Fibroblast of skin of back (primary cell): ENCODE measurements at places on chromosomes 4 and X.

GRCh38 chrX:3371163-3371562 is 24.7 kb upstream of the MXRA5 start:
- no peak for DNase-seq

DNA sequence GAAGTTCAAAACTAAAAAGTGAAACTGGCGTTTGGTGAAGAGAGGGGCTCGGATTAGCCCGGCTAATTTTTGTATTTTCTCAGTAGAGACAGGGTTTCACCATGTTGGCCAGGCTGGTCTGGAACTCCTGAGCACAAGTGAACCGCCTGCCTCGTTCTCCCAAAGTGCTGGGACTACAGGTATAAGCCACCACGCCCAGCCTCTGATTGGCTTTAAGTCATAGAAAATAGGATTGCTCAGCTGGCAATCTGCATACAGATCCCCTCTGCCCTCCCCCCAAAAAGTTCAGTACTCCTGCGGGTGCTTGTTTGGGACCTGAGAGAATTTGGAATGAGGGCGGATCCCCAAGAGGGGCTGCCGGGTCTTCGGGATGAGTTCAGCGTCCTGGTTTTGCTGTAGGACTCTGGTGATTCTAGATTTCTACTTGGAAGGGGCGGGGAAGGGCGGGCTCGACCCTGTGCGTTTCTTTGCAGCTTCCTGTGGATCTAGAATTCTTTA is 537 bp upstream of the PRKX start:
- no peak for DNase-seq

GRCh38 chr4:177281351-177281909 is 28.2 kb upstream of the NEIL3 start:
- DNase-seq, result no peak

GRCh38 chr4:164087733-164088132 is 593.2 kb downstream of the TMA16 start:
- DNase-seq, result no peak

GRCh38 chrX:122565952-122566351 is 618.1 kb upstream of the GRIA3 start:
- peak; percentile 98 for DNase-seq

DNA sequence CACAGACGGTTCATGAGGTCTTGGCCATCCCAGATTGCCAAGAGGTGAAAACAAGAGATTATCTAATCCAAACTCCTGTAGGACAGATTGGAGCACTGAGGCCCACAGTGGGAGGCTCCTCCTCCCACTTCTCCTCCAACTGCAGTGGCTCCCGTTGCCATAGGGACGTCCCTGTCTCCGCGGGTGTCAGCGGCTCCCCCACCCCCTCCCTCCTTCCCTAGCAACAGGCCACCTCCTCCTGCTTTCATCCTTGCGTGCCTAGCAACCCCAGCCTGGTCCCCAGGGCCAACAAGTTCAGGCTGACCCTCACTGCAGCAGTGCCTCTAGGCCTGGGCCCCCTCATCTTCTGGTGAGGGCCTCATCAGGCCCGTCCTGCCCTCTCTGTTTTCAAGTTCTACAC is 6.8 kb upstream of the IQSEC2 start:
- DNase-seq, result peak; percentile 25

- peak; percentile 33 for DNase-seq
These were observed 62.7 kb upstream of the EDNRA start for GRCh38 chr4:147418226-147418625.

DNA sequence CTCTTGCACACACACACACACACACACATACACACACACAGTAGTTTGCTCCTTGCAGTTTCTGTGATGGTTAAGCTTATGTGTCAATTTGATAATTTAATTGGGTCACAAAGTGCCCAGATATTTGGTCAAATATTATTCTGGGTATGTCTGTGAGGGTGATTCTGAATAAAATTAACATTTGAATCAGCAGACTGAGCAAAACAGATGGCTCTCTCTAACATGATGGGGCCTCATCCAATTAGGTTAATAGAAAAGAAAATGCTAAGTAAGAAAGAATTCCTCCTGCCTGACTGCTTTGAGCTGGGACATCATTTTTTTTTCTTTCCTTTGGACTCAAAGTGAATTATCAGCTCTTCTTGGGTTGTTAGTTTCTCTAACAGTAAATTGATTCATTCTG is 191.2 kb upstream of the INTU start:
- DNase-seq, result no peak

- no peak for DNase-seq
These were observed 375.7 kb downstream of the NLGN4X start for GRCh38 chrX:5852941-5853340.

DNA sequence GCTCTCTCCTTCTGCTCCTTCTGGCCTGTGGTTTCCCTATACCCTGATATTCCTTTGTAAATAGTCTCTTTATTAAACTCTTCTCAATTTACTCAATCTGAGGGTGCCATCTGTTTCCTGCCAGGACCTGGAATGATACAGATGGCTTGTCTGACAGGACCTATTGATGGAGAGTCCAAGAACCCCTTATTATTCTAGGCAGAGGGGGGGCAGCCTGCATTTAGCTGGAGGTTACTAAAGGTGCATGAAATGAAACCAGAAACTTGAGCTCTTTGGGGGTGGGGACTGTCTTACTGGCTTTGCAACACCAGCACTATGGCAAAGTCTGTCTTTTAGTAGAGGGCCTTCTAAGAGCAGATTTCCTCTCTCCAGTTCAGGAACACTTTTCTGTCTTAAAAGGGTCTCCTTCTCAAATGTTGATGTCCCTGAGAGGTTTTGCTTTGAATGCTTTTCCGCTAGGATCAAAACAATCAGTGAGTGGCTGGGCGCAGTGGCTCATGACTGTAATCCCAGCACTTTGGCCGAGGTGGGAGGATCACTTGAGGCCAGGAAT is 162.5 kb upstream of the MED14 start:
- no peak for DNase-seq

- peak; percentile 9 for DNase-seq
These were observed 142.4 kb upstream of the CPXCR1 start for GRCh38 chrX:88604433-88605221.

- DNase-seq, result no peak
These were observed 99.7 kb downstream of the FIP1L1 start for GRCh38 chr4:53477038-53477565.

DNA sequence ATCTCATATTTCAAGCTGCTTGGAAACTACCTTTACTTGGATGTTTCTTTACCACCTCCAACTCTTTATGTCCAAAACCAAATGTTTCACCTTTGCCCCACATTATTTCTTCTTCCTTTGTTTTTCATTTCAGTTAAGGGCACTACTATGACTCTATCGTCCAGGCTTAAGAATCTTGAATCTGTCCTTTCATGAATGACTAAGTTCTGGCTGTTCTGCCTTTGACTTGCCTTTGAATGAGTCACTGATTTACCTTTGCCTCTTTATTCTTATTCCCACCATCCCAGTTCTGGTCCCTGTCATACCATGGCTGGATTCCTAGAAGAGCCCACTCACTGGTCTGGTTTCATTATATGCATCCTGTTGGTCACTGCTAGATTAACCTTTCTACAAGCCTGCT is 30.6 kb upstream of the PLAC1 start:
- DNase-seq, result peak; percentile 55

- DNase-seq, result no peak
These were observed 115.2 kb upstream of the TBC1D9 start for GRCh38 chr4:140871368-140871767.
